ENCODE measurements at places on chromosomes 4 and X. TPM values are rescaled to one million over a fixed set of nuclear protein-coding genes. Genes with fewer than 3 reads are reported as not detected.

The SOD3 gene
- total RNA-seq = not detected

The TMEM128 gene
- 19.4 TPM for total RNA-seq

The CPE gene
- total RNA-seq = not detected

The HTR2C gene
- not detected for total RNA-seq

DNA sequence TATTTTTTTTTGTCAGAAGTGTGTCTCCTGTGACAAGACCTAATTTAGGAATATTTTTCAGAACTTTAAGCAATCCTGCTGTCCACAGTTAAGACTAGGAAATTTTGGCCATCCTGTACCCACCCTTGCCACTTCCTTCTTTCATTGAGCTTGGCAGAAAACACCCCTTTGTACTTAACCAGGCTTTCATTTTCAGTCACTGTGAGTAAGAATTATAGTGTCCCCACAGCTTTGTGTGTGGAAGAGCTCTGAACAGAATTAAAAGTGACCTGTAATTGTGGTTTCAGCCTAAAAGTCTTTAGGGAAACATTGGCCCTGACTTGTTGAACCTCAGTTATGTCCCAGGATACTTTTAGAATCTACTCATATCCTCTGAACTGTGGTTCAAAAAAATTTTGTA, 153.7 kb upstream of the BMP3 start:
- peak overlapping the region; percentile 20 for H3K27ac ChIP-seq
- H3K4me3 ChIP-seq = no peak overlapping the region
- peaks cover 6% of the 10 kb centered on the region for H3K4me1 ChIP-seq
- H3K27me3 ChIP-seq = no peaks in the 10 kb centered on the region
- no peaks in the 10 kb centered on the region for H3K36me3 ChIP-seq
- no peak for DNase-seq
